Mucosa of descending colon (tissue), 3 donors: ENCODE measurements at places on chromosomes 5 and 9.

DNA sequence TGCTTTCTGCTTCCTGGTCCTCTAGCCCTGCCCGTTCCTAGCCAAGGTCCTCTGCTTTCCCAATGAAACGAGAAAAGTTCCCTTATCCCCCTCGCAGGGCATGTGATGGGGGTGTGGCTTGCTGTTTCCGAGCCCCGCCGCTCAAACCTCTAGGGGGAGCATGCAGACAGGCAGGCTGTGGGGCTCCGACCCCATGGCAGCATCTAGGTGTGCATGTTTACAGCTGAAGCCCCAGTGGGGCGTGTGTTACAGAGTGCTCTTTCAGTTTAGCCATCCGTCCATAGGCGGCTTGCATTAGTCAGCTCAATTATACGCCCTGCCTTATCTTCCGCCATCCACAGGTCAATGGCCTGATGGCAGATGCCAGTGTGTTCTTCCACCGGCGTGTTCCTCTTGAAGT lies 48.3 kb upstream of the SPATA31E1 start:
- DNase-seq = peak; percentile 37

GRCh38 chr9:113955076-113955752 lies 79.1 kb downstream of the ZNF618 start:
- no peak for DNase-seq

DNA sequence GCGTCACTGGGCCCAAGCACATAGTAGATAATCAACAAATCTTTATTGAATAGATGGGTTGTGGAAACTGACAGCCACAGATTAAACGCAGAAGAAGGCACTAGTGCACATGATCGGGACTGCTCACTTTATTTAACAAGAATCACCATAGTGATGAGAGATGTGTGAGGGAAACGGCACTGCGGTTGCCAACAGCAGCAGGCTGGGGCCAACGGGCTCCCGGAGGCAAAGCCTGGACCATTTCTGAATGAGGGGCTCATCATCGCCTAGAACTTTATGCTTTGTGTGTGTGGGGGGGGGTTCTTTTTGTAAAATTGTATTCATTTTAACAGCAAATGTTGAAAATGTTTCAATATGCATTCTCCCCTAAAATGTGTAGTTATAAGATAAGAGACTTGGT lies 61.9 kb upstream of the RUFY1 start:
- no peak for DNase-seq

DNA sequence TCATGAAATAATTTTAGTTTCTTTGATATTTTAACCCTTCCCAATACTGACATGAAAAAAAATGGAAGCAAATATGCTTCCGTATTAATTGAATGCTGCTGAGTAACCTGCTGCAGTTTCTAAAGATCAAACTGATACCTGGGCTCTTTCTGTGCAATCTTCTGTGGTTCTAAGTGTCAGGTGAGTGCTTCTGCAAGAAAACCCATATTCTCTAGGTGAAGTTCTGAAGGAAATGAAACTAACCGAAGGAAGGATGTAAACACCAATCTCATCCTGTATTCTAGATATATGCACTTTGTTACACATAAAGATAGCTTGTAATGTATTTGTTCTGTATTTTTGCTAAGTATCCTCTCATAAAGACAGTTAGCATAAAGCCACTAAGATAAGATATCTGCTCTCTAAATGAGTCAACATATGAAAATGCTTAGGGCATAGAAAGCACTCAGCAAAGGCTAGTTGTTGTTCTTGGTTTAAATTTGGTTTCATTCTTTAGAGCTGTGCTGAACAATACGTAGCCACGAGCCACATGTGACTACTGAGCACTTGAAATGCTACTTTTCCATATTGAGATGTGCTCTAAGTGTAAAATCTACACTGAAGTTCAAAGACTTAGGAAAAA lies 52.0 kb downstream of the ITGA2 start:
- no peak for DNase-seq

GRCh38 chr9:100074093-100074492 lies 24.7 kb downstream of the ERP44 start:
- DNase-seq = no peak

- no peak for DNase-seq
Measured at GRCh38 chr5:73748510-73749400, 122.8 kb downstream of the ARHGEF28 start.

- DNase-seq = no peak
Measured at GRCh38 chr9:96149533-96150280, 152.3 kb downstream of the HSD17B3 start.

GRCh38 chr5:125756456-125756855 lies 666.8 kb upstream of the GRAMD2B start:
- no peak for DNase-seq

- DNase-seq = no peak
Measured at GRCh38 chr9:16924311-16924915, 53.9 kb upstream of the BNC2 start.

GRCh38 chr5:152978141-152978835 lies 512.2 kb upstream of the GRIA1 start:
- no peak for DNase-seq

GRCh38 chr9:136381311-136381710 lies 7.8 kb upstream of the CARD9 start:
- DNase-seq = no peak

GRCh38 chr9:14748373-14748772 lies 25.8 kb upstream of the CER1 start:
- no peak for DNase-seq

DNA sequence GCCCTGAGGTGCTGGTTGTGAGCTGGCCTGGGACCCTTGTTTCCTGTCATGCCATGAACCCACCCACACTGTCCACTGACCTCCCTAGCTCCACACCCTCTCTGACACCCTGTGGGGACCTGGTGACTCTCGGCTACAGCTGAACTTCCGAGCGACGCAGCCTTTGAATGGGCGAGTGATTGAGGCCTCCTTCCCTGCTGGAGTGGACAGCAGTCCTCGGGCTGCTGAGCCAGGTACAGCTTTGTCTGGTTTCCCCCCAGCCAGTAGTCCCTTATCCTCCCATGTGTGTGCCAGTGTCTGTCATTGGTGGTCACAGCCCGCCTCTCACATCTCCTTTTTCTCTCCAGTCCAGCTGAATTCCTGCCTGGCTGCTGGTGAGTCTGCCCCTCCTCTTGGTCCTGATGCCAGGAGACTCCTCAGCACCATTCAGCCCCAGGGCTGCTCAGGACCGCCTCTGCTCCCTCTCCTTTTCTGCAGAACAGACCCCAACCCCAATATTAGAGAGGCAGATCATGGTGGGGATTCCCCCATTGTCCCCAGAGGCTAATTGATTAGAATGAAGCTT lies 6.1 kb downstream of the CA9 start:
- peak; percentile 42 for DNase-seq

- no peak for DNase-seq
Measured at GRCh38 chr9:89715318-89715858, 110.6 kb downstream of the GADD45G start.

GRCh38 chr5:35863159-35863558 lies 6.5 kb downstream of the IL7R start:
- DNase-seq = no peak

DNA sequence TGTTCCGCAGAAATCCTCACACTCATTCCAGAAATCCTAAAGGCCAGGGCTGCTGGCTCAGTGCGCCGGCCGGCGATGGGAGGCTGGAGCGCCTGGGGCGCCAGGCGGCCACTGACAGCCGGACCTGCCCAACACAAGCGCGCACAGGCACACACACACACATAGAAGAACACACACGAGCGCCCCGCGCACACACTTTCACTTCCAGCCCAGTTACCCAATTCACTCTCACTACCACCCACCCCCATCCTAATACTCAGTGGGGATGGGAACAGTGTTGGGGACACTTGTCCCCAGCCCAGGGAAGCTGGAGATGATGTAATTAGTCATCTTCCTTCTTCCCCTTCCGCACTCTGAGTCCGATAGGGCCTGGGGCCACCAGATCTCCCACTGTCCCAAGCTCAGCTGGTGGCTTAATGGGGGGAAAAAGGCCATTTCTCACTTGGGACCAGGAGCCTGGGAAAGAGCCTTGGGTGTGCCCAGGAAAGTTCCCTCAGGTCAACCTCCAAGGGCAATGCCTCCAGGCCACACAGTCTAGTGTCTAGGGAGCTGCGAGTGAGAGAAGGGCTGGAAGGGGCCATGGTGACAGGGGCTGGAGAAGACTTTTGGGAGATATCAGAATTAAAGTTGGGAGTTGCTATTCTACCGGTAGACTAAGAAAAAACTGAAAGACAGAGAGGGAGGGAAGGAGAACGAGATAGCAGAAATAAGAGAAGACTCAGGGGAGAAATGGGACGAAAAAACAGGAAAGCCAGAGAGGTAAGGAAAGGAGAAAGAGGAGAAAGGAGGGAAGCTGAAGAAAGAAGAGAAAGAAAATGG lies 1.7 kb downstream of the EBF1 start:
- peak; percentile 55 for DNase-seq

GRCh38 chr5:58891086-58891970 lies 308.5 kb downstream of the RAB3C start:
- no peak for DNase-seq

- peak; percentile 34 for DNase-seq
Measured at GRCh38 chr5:107670087-107670931, 428 bp downstream of the EFNA5 start.

GRCh38 chr5:152505442-152506042 lies 100.5 kb upstream of the NMUR2 start:
- peak; percentile 67 for DNase-seq

DNA sequence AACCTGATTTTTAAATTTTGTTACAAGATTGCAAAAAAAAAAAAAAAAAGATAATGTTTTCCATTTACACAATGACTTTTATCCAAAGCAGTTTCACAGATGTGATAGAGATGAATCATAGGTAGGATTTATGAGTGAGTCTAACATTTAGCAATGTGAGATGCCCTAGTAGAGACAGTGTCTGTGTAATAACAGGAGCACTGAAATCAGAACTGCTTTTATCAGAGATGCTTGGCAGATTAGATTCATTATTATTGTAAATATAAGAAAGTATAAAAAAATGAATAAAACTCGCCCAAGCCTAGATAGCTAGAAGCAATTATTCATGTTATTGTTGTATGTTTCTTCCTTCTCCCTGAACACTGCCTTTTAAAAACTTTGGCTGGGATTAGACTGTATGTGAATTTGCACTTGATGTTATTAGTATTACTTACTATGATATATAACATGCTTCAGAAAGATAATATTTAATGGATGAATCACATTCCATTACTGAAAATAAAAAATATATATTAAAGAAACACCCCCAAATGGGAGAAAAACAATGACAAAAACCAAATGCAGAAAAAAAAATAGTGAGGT lies 567.3 kb upstream of the KLF4 start:
- no peak for DNase-seq

DNA sequence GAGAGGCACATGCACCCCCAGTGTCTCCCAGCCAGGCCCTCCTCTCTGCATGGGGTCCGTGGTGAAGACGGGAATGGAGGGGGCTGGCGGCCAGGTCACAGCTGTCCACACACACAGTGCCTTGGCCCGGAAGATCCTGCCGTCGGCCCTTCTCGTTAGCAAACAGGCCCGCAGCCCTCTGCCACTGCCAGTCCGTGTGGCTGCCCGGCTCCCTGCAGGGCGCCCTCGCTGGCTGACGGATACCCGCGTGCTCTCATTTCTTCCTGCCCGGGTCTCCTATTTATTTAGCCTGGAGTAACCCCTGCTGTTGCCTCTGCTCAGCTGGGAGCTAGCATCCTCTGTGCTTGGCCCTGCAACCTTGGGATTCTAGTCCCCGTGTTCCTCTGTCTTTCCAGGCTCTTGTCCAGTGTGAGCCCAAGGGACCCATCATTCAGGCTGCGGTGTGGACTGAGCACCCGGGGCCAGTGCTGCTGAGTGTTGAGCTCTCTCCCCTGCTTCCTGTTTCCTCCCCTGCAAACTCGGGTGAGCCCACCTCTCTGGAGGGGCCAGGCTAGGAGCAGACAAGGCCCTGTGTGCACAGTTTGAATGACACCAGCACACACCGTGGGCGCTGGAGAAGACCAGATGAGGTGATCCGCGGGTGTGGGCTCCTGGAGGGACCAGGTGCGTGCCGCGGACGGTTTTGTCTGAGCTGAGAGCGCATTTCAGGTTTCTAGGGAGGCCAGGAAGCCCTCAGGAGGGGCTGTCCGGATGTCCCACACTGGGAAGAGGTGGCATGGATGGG lies 14.6 kb upstream of the RNU6ATAC start:
- no peak for DNase-seq

DNA sequence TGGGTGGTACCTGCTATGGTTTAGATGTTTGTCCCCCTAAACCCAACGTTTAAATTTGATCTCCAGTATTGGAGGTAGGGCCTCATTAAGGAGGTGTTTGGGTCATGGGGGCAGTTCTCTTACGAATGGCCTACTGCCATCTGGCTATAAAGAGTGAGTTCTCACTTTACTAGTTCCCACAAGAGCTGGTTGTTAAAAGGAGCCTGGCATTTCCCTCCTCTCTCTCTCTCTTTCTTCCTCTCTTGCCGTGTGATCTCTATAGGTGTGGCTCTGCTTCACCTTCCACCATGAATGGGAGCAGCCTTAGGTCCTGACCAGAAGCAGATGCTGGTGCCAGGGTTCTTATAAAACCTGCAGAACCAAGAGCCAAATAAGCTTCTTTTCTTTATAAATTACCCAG lies 193.2 kb upstream of the CDH6 start:
- no peak for DNase-seq

- DNase-seq = no peak
Measured at GRCh38 chr5:37184748-37185364, 64.3 kb downstream of the CPLANE1 start.

- no peak for DNase-seq
Measured at GRCh38 chr5:120239086-120239485, 225.0 kb upstream of the PRR16 start.

GRCh38 chr5:73441378-73441777 lies 7.2 kb downstream of the FOXD1 start:
- DNase-seq = no peak

- DNase-seq = peak; percentile 62
Measured at GRCh38 chr5:54518818-54519508, 1.4 kb downstream of the SNX18 start.

GRCh38 chr9:78357165-78357873 lies 60.4 kb downstream of the PSAT1 start:
- no peak for DNase-seq

DNA sequence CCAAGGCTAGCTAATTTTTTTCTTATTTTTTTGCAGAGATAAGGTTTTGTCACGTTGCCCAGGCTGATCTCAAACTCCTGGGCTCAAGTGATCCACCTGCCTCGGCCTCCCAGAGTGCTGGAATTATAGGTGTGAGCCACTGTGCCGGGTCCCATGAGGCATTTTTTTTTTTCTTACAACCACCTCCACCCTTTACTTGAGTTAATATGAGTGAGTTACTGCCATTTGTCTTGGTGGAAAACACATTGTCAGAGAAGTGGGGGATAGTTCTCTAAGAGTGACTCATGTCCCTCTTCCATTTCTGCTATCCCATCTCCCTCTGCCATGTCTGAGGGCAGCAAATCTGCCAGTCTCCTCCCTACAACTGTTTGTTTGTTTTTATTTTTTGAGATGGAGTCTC lies 163.4 kb upstream of the CLINT1 start:
- peak; percentile 16 for DNase-seq

GRCh38 chr9:1876891-1877496 lies 138.2 kb upstream of the SMARCA2 start:
- DNase-seq = no peak
